T1000 (cell line): ENCODE measurements at places on chromosomes 2 and 18.

- DNase-seq = no peak
These were observed 100.1 kb downstream of the EVA1A start for GRCh38 chr2:75460630-75461029.

- DNase-seq = no peak
These were observed 204.3 kb downstream of the ZNF385B start for GRCh38 chr2:179657068-179657595.

DNA sequence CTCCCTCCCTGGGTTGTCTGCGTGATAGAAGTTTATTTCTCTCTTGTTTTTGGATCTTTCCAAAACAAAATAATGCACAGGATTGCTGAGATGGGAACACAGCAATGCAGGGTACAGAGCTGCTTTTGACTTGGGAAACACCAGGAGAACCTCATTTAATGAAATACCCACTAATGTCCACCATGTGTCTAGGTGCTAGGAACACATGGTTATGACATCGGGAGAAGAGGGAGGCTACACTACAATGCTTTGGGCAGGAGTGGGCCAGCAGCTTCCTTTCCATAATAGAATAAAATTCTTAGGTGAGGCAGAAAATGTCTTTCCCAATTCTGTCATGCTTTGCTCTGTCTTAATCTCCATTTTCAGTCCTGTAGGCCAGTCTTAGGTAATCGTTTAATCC is 29.2 kb upstream of the KCNF1 start:
- no peak for DNase-seq

GRCh38 chr2:58856100-58856499 is 615.0 kb upstream of the FANCL start:
- no peak for DNase-seq

GRCh38 chr2:219225350-219225749 is 4.1 kb downstream of the ATG9A start:
- no peak for DNase-seq

DNA sequence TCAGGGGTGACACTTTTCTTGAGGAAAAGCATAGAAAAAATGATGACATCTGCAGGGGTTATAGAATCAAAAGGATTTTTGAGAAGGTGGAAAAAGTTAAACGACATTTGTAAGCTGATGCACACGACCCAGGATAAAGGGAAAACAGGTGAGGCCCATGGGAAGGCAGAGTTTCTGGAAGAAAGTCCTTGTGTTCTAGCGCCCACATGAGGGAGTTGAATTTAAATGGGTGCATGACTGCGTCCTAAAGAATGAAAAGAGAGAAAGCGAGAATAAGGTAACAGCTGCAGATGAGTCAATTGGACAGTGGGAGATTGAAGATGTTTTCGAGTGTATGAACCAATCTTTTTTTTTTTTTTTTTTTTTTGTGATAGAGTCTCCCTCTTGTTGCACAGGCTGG is 158.1 kb downstream of the GALR1 start:
- DNase-seq = no peak

DNA sequence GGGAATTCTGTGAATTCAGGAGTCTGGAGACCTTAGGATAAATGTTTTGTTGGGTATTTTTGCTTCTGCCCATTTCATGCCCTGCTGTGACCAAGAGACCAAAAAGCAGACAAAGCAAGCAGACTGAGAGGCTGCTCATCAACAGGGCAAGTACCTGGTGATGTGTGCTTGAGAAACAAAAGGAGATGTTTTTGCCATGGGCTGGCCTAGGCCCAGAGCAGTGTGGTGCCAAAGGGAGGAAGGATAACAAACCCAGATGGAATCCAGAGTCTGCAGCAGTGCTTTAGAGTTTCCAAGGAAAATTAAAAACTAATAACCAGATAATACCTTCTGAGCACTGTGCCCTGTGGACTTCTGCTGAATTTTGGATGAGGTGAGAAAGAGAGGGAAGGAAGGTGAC is 538.4 kb downstream of the STK39 start:
- no peak for DNase-seq

GRCh38 chr2:190664240-190664639 is 15.4 kb downstream of the NAB1 start:
- DNase-seq = no peak

DNA sequence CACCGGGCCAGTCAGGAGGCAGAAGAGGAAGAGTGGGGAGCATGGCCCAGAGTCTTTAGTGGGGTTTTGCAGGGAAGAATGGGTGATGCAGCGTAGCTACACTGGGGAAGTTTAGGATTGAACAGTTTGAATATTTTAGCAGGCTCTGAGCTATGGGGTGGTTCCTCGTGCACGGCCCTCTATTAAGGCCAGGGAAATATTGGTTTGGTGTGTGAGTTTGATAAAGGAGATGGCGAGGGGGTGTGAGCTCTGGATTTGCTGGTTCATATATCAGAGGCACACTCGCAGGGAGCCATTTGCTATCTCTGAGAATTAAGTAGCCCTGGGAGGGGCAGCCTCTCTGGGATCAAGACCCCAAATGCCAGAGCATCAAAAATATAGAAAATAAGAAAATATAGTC is 50.1 kb downstream of the BOLA3 start:
- no peak for DNase-seq

DNA sequence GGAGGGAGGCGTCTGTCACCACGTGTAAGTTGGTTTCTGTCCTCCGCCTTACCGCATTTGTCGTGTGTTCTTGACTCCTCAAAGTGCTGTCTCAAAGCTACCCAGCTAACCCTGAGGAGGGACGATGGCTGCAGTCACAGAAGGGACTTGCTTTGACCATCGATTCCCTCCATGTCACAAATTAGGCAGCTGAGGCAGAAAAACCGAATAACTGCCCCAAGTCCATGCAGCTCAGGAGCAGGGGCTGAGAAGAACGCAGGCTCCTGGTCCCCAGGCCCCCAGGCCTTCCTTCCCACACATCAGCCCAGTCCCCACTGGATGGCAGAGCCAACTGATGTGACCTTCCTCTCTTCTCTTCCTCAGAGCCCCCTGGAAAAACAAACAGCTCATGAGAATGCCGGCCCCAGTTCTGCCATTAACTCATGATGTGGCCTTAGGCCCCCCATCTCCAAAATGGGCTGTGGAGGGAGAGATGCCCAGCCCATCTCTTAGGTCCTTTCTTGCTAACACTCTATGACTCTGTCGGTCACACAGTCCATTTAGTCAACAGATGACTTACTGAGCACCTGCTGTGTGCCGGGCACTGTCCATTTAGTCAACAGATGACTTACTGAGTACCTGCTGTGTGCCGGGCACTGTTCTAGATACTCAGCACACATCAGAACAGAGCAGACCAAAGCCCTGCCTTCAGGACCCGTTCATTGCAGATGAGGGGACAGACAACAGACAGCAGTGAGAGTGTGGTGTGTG is 19.6 kb downstream of the MTERF4 start:
- DNase-seq = no peak

DNA sequence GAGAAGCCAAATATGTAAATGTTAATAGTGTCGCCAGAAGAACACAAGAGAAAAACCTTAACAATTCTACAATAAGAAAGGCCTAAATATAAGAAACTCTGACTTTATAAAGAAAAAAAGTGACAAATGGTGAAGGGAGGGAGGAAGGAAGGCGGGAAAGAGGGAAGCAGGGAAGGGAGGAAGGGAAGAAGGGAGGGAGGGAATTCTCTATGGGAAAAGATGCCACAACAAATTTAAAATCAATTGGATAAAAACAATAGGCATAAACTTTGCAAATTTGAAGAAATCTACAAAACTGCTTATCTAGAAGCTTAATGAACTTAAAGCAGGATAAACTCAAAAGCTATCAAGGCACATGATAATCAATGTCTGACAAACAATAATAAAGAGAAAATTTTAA is 16.9 kb downstream of the NBAS start:
- no peak for DNase-seq

- DNase-seq = no peak
These were observed 179.5 kb upstream of the SMAD7 start for GRCh38 chr18:49130261-49130660.

DNA sequence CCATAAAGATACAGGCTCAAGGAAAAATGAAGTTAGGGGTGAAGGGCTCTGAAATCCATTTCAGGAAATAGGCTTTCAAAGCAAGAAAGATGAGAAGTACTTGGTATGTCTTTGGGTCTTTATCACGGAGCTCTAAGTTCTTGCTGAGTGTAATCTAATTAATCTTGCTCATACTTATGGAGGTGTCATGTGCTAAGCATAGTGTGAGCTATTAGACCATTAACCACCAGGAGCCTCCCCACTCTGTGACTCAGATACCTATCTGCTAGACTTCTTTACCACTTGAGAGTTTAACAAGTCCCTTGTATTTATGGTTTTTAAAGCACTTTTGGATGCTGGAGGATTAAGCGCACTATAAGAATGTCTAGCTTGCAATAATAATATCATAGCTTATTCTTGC is 678.7 kb downstream of the EPHA4 start:
- no peak for DNase-seq

DNA sequence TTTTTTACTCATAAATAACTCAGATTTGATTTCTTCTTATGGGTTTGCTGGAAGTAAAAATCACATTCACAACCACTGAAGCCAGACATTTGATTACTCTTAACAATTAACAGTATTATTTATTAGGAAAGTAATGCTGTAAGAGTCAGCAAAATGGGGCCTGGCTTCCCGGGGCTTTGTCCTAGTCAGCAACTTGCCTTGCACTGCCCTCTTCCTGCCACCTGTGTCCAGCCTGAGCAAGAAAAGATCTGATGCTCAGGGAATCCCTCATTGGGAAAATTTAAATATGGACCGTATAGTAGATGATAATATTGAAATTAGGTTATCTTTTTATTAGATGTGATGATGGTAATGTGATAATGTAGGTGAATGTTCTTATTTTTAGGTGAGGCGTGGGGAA is 30.8 kb upstream of the ACYP2 start:
- DNase-seq = no peak

- DNase-seq = no peak
These were observed 43.6 kb upstream of the VPS54 start for GRCh38 chr2:64062840-64063239.

DNA sequence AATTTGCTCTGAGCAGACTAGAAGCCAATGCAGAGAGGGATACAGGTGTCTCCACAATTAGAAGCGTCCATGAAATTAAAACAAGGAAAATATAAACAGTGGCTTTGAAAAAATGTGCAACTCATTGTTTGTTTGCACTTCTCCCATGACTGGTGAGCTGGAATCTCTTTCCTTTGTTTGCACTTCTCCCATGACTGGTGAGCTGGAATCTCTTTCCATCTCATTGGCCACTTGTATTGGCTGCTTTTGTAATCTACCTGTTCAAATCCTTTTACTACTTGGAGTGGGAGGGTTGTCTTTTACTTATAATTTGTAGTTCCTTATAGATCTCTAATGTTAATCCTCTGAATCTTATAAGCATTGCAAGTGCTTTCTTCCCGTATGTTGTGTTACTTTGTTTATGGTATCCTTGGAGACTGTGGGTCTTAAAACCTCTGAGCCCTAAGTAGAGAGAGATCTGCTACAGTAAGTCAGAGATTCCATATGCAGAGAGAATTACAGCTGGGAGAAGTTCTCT is 94.1 kb downstream of the RTN4 start:
- no peak for DNase-seq

- DNase-seq = no peak
These were observed 76.3 kb upstream of the SEC11C start for GRCh38 chr18:59063300-59063906.

- DNase-seq = no peak
These were observed 213.4 kb downstream of the HNMT start for GRCh38 chr2:138177693-138178092.

GRCh38 chr2:60745330-60745729 is 10.7 kb upstream of the PAPOLG start:
- DNase-seq = no peak

GRCh38 chr2:23664066-23664788 is 262.7 kb downstream of the ATAD2B start:
- no peak for DNase-seq

DNA sequence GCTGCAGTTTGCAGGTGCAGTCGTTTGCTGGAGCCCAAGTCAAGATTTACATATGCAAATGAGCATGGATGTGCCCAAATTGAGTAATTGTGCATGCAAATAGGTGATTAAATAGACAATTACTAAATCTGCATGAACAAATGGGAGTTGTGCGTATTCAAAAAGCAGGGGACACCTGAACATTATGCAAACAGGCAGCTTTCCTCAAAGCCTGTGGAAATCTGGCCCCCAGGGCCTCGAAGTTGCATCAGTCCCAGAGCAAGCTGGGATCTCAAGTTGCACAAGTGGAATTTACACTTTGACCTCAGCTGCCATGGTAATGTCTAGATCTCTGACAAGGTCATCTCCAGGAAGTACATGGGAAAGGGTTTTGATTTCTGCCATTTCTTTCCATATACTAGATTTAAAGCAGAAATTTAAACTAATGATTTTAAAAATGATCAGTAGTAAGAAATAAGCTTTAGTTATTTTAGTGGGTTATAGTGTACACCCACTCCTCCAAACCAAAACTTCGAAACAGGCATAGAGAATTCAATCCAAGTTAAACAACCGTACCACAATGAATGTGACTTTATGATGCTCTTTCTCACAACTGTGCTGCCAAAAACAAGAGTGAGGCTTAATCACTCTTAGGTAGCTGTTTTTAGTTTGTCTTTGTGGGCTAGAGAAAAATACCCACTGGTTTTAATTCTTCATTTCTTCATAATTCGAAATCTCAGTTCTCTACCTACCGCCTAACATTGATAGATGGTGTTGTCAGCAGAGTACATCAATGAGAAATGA is 110.7 kb downstream of the RND3 start:
- DNase-seq = no peak
